ENCODE measurements at places on chromosomes 2 and 18.

DNA sequence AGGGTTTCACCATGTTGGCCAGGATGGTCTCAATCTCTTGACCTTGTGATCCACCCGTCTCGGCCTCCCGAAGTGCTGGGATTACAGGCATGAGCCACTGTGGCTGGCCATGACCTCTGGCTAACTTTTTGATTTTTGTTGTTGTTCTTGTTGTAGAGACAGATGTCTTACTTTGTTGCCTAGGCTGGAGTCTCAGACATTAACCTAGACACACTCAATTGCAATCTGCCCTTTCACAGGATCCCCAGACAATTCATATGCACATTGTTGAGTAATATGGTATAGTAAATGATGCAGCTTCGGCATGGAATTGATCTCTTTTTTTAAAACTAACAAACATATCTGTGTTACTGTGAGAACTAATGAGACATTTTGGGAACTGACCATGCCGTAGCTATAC, 130.5 kb upstream of the CCDC195 start:
- DNase-seq, result no peak

DNA sequence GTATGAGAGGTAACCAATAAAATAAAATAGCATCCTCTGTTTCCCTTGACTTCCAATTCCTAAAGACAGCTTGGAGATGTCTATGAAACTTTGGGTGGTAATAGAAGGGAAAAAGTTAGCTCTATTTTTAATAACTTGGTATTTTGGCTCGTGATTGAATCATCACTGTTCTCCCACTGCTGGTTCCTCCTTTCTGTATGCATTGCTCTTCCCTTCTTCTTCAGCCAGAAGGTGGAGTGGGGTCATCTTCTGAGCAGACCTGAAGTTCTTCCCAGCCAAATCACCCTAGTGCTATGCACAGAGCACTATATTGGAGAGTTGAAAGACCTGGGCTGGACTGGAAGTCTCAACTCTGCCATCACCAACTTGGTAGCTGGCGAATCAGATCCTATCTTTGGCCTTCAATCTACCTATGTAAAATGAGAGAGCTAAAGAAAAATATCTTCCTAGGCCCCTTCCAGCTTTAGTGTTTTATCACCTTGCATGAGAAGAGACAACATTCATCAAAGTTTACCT, 54.1 kb downstream of the CPO start:
- no peak for DNase-seq

- DNase-seq, result no peak
Measured at GRCh38 chr2:221412978-221413377, 159.1 kb downstream of the EPHA4 start.

- peak; percentile 33 for DNase-seq
Measured at GRCh38 chr2:11539317-11540147, 5.7 kb downstream of the GREB1 start.

- peak; percentile 73 for DNase-seq
Measured at GRCh38 chr18:52160636-52161035, 179.4 kb upstream of the DCC start.

- DNase-seq, result no peak
Measured at GRCh38 chr2:208542465-208543041, 136.0 kb downstream of the PTH2R start.

DNA sequence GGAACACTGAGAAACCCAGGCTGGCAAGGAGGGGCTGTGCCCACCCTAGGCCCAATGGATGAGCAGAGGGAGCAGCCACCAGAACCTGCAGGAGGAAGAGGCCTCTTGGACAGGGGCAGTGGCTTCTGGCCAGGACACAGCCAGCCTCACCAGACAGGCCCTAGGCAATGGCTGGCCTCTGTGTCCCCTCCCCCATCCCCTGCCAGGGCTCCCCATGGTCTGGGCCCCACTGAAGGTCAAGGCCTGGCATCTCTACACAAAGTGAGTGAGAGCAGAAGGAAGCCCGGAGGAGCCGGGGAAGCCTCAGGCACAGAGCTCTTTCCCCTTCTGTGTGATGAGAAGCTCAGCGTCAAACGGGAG, 6.3 kb downstream of the PRLH start:
- DNase-seq, result no peak

DNA sequence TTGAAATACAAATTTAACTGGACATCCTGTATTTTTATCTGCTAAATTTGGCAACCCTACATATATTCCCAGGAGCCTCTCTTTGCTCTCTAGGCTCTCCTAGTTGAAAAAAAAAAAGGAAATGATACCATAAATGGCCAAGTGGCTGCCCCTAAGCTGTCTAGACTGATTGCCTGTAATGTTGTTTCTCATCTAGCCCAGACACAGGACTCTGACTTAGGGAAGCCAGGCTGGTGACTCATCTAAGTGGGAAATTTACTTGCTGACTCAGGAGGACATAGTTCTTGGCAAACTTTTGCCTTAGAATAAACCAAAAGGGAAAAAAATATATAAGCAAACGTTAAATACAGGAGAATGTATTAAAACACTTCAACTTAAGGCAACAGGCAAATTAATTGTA, 14.6 kb upstream of the ITGAV start:
- DNase-seq, result peak; percentile 49

DNA sequence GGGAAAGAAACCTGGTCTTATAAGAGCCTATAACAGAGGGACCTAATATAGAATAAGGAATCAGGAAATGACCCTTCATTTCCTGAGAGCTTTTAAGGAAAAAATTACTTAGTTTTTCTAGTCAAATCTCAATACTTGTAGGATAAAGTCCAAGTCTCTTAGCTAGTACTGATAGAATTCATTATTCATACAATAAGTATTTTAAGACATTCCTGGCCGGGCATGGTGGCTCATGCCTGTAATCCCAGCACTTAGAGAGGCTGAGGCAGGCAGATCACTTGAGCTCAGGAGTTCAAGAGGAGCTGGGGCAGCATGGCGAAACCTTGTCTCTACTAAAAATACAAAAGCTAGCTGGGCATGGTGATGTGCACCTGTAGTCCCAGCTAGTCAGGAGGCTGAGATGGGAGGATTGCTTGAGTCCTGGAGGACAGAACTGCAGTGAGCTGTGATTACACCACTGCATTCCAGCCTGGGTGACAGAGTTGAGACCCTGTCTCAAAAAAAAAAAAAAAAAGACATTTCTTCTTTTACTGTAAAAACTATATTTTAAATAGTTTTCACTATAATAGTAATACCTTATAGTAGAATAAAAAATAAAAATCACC, 3.2 kb downstream of the RAB3GAP1 start:
- DNase-seq, result no peak

DNA sequence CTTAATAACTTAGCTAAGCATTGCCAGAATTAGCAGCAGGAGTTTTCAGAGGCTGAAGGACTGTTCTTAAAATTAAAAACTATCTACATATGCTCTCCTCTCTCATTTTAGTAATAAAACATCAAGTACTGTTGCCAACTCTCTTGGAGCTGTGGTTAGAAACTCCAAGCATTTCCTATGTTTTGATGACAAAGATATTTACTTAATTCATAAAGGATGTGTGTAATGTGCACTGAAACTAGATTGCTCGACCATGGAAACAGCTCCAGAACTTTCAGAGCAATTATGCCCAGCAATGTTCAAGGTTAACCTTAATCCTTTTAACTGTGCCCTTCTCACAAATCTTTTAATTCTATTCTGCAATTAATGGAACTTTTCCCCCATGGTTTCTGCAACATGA, 8.4 kb downstream of the GRP start:
- DNase-seq, result no peak

Measured in GM23338 (cell line).